ENCODE measurements at places on chromosomes 6 and 20.

DNA sequence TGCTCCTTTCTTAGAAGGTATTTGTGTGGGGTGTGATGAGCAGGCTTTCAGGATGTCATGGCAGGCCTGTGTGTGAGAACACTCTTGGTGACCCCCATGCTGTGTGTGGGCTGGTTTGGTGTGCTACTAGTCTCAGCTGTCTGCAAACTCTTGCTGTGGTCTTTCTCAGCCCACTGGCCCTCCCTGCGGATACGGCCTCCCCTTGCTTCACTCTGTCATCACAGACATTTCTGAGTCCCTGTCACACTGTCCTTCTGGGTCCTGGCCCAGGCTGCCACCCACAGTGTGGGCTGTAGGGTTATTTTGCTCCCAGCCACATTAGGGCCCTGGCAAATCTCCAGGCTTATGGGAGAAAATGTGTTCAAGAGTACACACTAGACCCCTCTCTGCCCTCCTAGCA lies 39.0 kb upstream of the ARMC2 start:
- no peak for DNase-seq

- no peak for DNase-seq
These were observed 985.1 kb upstream of the SLC35B3 start for GRCh38 chr6:9420316-9421015.

DNA sequence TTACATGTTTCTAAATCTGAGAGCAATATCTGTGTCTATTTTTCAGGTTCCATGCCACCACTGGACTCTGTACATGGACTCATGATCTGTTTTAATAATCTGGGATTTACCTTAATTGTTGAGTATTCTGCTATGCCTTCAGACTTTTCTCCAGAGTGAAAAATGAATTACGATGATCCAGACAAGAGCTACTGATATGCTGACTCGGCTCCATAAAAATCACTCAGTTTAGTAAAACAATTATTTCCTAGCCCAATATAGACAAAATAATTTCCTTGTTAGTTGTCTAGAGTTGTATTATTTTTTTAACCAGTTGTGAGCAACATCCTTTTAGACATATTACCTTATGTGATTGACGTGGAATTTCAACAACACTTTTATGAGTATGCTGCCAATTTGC lies 736.8 kb downstream of the RFPL4B start:
- DNase-seq: no peak

GRCh38 chr6:154117485-154117884 lies 78.4 kb downstream of the OPRM1 start:
- DNase-seq: no peak

- DNase-seq: no peak
These were observed 247.5 kb downstream of the TMEM242 start for GRCh38 chr6:157075549-157076450.

DNA sequence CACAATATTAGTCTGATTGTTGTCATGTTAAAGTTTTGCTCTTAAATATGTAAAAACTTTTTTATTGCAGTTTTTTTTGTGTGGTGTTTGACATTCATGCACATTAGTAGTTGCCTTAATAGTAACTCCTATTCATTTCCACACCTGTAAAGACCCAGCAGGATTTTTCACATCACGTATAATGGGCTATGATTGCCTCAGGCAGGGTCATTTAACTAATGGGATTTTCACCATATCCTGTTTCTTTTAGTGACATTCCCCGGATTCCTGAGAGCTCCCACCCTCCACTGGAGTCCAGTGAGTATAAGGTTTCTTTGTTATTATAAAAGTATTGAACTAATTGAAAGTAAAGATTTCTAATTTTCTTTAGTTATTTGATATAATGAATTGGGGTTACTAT lies 359.2 kb downstream of the RIMS1 start:
- no peak for DNase-seq

- DNase-seq: no peak
These were observed 11.5 kb upstream of the SNRNP48 start for GRCh38 chr6:7578516-7578915.

- DNase-seq: no peak
These were observed at the start of gene LGSN for GRCh38 chr6:63319939-63320338. Gene LGSN, minus strand, starts transcription at chr6:63319983. Its CDS starts 40 bp downstream, at chr6:63319943.

DNA sequence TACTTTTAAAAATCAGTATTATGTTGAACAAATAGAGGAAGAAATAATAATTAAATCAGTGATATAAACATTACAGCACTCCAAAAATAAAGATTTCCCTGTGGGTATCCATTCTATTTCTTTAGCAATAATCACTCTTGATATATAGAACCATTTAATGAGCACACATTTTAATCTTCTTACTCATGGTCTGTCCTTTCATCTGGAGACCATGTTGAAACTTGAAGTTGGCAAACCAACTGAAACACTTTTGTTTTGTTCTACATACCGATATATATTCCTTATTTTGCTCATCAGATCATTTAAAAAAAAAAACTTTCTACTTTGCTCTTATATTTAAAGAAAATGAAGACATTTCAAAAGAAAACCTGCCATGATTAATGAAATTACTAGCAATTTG lies 13.4 kb downstream of the C6orf58 start:
- DNase-seq: no peak

DNA sequence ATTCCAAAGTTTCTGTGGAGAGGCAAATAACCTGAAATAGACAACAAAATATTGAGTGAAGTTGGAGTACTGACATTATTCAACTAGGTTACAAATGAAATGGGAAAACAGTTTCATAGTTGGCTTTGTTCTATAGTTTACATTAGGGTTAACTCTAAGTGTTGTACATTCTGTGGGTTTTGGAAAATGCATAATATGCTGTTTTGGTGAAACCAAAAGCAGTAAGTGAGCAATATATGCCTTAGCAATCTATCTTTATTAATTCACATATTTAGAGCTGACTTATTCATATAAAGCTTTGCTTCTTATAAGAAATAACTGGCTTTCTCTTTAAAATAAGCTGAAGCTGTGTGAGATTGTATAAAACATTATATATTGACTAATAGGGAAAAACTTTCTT lies 157.5 kb upstream of the AHI1 start:
- DNase-seq: no peak

DNA sequence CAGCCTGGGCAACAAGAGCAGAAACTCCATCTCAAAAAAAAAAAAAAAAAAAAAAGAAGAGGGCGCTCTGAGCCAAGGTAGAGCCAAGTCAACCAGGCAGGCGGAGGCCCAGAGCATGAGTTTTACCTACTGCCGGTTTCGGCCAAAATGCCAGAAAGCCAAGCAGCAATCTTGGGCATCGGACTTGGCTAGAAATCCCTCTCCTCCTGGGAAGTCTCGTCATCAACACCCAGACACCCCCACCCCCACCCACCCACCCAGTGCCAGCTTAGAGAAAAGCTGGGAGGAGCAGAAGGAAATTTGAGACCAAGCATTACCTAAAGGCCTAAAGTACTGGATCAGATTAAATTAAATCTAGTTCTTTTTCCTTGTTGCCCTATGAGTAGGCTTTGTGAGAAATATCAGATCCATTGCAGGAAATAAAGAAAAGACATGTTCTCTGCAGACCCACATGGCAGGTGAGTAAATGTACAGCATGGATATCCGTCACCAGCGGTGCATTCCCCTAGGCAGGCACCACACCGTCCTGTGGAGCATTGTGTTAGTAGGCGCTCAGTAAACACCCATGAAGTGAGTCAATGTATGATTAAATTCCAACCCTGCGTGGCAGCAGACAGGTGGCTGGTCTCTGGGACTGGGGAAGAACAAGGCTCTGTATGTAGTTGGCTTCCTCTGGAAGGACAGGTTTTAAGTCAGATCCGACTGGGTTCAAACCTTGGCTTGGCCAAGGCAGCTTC lies 21.0 kb downstream of the RIPOR3 start:
- DNase-seq: peak; percentile 47

Measured in SW480 (cell line).